A549 treated with CORT108297 at 1 μM for 4 hours (cell line): ENCODE measurements at places on chromosomes 13 and 19. TPM values are rescaled to one million over a fixed set of nuclear protein-coding genes. Genes with fewer than 3 reads are reported as not detected.

FSD1 gene
- 7.2 to 9.2 TPM (median 8.3 TPM) in 5 replicates for total RNA-seq

DCLK1 gene
- 0.76 to 1.1 TPM (median 0.89 TPM) in 5 replicates for total RNA-seq

ZNF699 gene
- 0.66 to 1.6 TPM (median 1.2 TPM) in 5 replicates for total RNA-seq

MBD3L2 gene
- total RNA-seq: not detected in 5 replicates

ZNF763 gene
- not detected in 5 replicates for total RNA-seq

FLT3LG gene
- 0.92 to 1.7 TPM (median 1.3 TPM) in 5 replicates for total RNA-seq

LAIR1 gene
- total RNA-seq: not detected in 5 replicates

UPF3A gene
- total RNA-seq: 29.4 to 34.1 TPM (median 30.7 TPM) in 5 replicates

PSG1 gene
- 0.14 to 0.32 TPM (median 0.27 TPM) in 5 replicates for total RNA-seq

DGKH gene
- total RNA-seq: 3.9 to 6.1 TPM (median 5.1 TPM) in 5 replicates

CACNG6 gene
- 8.5 to 13.8 TPM (median 13.2 TPM) in 5 replicates for total RNA-seq

TTC9B gene
- 0.14 to 1.1 TPM (median 0.69 TPM) in 5 replicates for total RNA-seq

KLHL26 gene
- total RNA-seq: 2.2 to 4.2 TPM (median 3.3 TPM) in 5 replicates

FPR3 gene
- not detected in 5 replicates for total RNA-seq

AKAP8L gene
- total RNA-seq: 35.9 to 41.3 TPM (median 37.9 TPM) in 5 replicates

DDX39A gene
- 120 to 141 TPM (median 130 TPM) in 5 replicates for total RNA-seq

PRODH2 gene
- 0.22 to 0.36 TPM (median 0.24 TPM) in 4 of 5 replicates, not detected in the other for total RNA-seq

FXYD5 gene
- total RNA-seq: 199 to 233 TPM (median 227 TPM) in 5 replicates

ARID3A gene
- 5.1 to 6.6 TPM (median 6.1 TPM) in 5 replicates for total RNA-seq

C3 gene
- 39.1 to 46.1 TPM (median 43.1 TPM) in 5 replicates for total RNA-seq

PINLYP gene
- total RNA-seq: 0.19 to 0.35 TPM (median 0.23 TPM) in 5 replicates

ZNF541 gene
- not detected in 5 replicates for total RNA-seq

CEACAM7 gene
- total RNA-seq: 0.10 to 0.22 TPM (median 0.12 TPM) in 3 of 5 replicates, not detected in the others

AMER2 gene
- not detected in 5 replicates for total RNA-seq

KISS1R gene
- 0.14 to 0.82 TPM (median 0.52 TPM) in 5 replicates for total RNA-seq

SLC10A2 gene
- not detected in 5 replicates for total RNA-seq

C19orf73 gene
- total RNA-seq: 1.1 to 2.3 TPM (median 1.9 TPM) in 5 replicates

FGF21 gene
- not detected in 5 replicates for total RNA-seq

ONECUT3 gene
- not detected in 5 replicates for total RNA-seq

MED25 gene
- 45.5 to 76.6 TPM (median 69.6 TPM) in 5 replicates for total RNA-seq

HS6ST3 gene
- not detected in 5 replicates for total RNA-seq

PRTN3 gene
- total RNA-seq: 0.27 to 0.56 TPM (median 0.34 TPM) in 5 replicates

FLT1 gene
- 0.01 to 0.04 TPM in 2 of 5 replicates, not detected in the others for total RNA-seq

KLF12 gene
- total RNA-seq: 1.6 to 2.8 TPM (median 2.5 TPM) in 5 replicates

NLRP7 gene
- total RNA-seq: not detected in 5 replicates

STAP2 gene
- total RNA-seq: 0.17 TPM in 1 of 5 replicates, not detected in the others

KIR2DL4 gene
- not detected in 5 replicates for total RNA-seq

RPS28 gene
- 403 to 1,017 TPM (median 931 TPM) in 5 replicates for total RNA-seq

MYPOP gene
- 6.0 to 10.7 TPM (median 9.9 TPM) in 5 replicates for total RNA-seq

OR10H1 gene
- total RNA-seq: not detected in 5 replicates

SIRT2 gene
- 34.1 to 39.6 TPM (median 36.7 TPM) in 5 replicates for total RNA-seq

RGL3 gene
- total RNA-seq: 1.4 to 2.8 TPM (median 1.9 TPM) in 5 replicates

PLIN4 gene
- total RNA-seq: 0.12 to 0.32 TPM (median 0.25 TPM) in 5 replicates

MRPS31 gene
- 13.3 to 16.6 TPM (median 13.8 TPM) in 5 replicates for total RNA-seq

GARIN5A gene
- 1.8 to 2.4 TPM (median 2.0 TPM) in 5 replicates for total RNA-seq

B3GNT3 gene
- total RNA-seq: 3.6 to 4.8 TPM (median 4.5 TPM) in 5 replicates

NXNL1 gene
- total RNA-seq: not detected in 5 replicates

VSTM2B gene
- 0.07 to 0.09 TPM in 2 of 5 replicates, not detected in the others for total RNA-seq

MEF2B gene
- total RNA-seq: 0.70 to 0.95 TPM (median 0.75 TPM) in 4 of 5 replicates, not detected in the other

ZNF382 gene
- total RNA-seq: 0.11 to 0.12 TPM in 2 of 5 replicates, not detected in the others

F10 gene
- not detected in 5 replicates for total RNA-seq

SHANK1 gene
- total RNA-seq: 0.03 to 0.37 TPM (median 0.21 TPM) in 5 replicates

USPL1 gene
- total RNA-seq: 10.8 to 15.3 TPM (median 12.3 TPM) in 5 replicates

PSMD8 gene
- 439 to 523 TPM (median 486 TPM) in 5 replicates for total RNA-seq

PSG7 gene
- total RNA-seq: 0.04 to 0.07 TPM (median 0.05 TPM) in 3 of 5 replicates, not detected in the others

NCAN gene
- total RNA-seq: 0.02 to 0.07 TPM (median 0.05 TPM) in 5 replicates

ZNF567 gene
- 7.5 to 10.2 TPM (median 8.5 TPM) in 5 replicates for total RNA-seq

KIR2DL3 gene
- not detected in 5 replicates for total RNA-seq

ERICH6B gene
- not detected in 5 replicates for total RNA-seq

CTXN1 gene
- total RNA-seq: 8.5 to 24.3 TPM (median 22.2 TPM) in 5 replicates
